Stimulated activated CD8-positive, alpha-beta memory T cell treated with anti-CD3 and anti-CD28 coated beads, Interleukin-7, amount 100 ng/mL, for 1 hour (primary cell): ENCODE measurements at places on chromosomes 2 and 18.

GRCh38 chr2:234839285-234839684 is 112.5 kb upstream of the SH3BP4 start:
- DNase-seq = no peak

DNA sequence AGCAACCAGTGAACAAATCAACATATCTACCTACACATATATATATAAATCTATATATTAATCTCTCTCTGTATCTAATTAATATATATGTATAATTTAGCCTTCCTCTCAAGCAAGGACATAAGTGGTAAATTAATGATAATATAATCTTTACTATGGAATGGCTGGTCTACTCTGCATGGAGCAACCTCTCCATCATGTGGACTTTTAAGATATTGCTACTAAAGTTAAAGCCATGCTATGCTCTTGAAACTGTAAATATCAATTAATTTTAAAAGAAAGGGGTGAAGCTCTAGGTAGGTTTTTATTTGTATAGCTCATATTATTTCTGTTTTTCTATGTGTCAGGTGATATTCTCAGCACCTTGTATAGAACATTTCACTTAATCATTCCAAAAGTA is 147.0 kb downstream of the PPP1R1C start:
- DNase-seq = no peak

DNA sequence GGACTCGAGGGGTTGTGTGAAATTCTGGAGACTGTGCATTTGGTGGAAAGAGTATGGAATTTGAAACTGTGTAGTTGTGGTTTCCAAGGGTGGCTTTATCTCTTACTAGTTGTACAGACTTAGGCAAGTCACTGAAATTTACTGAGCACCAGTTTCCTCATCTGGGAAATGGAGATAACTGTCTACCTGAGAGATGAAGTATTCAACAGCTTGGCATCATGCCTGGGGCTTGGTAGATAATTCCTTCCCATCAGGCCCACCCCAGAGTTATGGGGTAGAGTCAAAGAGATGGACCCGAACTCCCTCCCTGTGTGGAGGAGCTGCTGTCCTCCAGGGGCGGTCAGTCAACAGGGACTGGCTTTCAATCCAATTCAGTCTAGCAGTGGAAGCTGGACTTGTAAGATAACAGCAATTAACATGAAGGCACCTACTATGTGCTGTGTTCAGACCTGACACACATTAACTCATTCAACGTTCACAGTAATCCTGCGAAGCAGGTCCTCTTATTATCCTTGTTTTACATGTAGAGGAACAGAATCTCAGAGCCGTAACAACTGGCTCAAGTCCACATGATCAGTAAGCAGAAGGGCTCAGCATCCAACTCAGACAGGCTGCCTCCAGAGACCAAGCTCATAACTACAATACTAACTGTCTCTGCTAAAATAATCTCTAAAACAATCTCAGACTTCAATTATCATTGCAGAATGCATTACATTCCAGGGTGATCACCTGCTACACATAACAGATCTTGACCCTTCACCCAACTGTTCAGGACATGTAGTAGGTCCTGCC is 432.1 kb downstream of the LPIN1 start:
- DNase-seq = no peak

- DNase-seq = no peak
These were observed 107.3 kb downstream of the DTNB start for GRCh38 chr2:25566094-25566493.

DNA sequence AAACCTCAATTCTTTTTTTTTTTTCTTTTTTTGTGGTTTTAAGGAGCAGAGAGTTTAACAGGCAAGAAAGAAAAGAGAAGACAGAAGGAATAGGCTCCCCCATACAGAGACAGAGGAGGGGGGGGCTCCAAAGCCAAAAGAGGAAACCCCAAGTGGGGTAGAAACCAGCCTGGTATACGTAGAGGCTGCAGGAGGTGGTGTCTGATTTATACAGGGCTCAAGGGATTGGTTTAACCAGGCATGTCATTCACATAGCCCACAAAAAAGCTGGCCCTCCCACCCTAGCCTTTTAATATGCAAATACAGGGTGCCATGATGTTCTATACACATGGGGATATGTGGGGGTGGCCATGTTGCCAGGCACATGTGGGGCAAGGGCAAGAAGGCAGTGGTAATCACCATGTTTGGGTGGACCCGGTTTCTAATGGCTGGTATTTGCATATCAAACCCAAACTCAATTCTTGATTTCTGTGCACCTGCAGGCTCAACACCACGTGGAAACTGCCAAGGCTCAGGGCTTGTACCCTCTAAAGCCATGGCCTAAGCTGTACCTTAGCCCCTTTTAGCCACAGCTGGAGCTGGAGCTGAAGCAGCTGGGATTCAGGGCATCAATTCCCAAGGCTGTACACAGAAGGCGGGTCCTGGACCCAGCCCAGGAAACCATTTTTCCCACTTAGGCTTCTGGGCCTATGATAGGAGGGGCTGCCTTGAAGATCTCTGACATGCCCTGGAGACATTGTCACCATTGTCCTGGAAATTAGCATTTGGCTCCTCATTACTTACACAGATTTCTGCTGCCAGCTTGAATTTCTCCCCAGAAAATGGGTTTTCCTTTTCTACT is 170.3 kb downstream of the MAIP1 start:
- no peak for DNase-seq

DNA sequence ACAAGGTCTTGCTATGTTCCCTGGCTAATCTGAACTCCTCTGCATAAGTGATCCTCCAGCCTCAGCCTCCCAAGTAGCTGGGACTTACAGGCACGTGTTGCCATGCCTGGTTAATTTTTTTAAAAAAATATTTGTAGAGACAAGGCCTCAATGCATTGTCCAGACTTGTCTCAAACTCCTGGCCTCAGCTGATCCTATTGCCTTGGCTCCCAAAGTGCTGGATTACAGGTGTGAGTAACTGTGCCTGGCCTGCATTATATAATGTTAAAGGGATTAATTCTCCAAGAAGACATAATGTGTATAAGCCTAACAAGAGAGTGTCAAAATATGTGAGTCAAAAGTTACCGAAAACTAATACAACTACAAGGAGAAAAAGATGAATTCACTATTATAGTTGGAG is 32.2 kb downstream of the BUB1 start:
- no peak for DNase-seq

GRCh38 chr18:31744321-31745067 is 16.2 kb downstream of the SLC25A52 start:
- DNase-seq = no peak

DNA sequence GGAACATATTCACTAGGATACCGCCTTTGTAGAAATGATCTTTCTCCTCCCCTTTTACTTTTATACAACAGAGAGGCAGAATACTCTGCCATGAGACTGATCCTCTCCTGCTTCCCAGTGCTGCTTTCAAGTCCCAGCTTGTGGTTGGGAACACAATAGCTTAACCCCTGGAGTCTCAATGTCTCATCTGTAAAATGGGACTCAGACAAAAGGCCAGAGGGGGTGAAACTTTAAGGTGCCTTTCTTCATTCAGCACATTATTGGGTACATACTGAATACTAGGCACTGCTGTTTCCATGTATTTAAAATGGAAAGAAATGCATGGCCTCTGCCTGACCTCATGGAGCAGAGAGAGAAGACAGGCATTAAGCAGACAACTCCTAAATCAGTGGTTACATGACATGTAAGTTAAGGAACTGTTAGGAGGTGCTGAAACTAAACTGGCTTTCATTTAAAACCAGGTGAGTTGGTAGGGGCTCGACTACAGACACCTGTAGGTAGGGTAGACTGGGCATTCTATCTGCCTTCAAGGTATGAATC is 53.8 kb downstream of the MAP4K4 start:
- DNase-seq = no peak

DNA sequence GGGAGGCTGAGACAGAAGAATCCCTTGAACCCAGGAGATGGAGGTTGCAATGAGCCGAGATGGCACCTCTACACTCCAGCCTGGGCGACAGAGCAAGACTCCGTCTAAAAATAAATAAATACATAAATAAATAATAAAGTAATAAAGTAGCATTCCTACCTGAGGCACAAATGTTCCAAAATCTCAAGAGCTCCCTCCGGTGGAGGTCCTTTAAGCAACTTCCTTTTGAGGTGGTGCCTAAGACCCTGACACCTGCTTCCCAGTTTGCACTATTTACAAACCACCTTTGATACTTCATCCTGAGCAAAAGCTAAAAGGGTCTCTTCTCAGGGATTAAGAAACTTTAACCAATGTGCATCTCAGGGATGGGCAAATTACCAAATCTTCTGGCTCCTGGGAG is 505.1 kb downstream of the CNTNAP5 start:
- no peak for DNase-seq

GRCh38 chr2:29000481-29000880 is 19.4 kb downstream of the TOGARAM2 start:
- DNase-seq = no peak

- no peak for DNase-seq
These were observed 1.2 kb downstream of the KDSR start for GRCh38 chr18:63365876-63366212.
